ENCODE measurements at places on chromosomes 11 and 22. TPM values are rescaled to one million over a fixed set of nuclear protein-coding genes. Genes with fewer than 3 reads are reported as not detected.

TEX12 gene
- not detected for total RNA-seq

RPL27A gene
- total RNA-seq: 1,112 TPM

OR52M1 gene
- total RNA-seq: not detected

LSP1 gene
- total RNA-seq: 2.0 TPM

CNGA4 gene
- not detected for total RNA-seq

KCTD14 gene
- 6.9 TPM for total RNA-seq

CASP12 gene
- total RNA-seq: not detected

MMP12 gene
- not detected for total RNA-seq

CKAP5 gene
- 65.4 TPM for total RNA-seq

SCT gene
- total RNA-seq: not detected

PTGDR2 gene
- 1.3 TPM for total RNA-seq

TMEM126B gene
- total RNA-seq: 68.4 TPM

GGTLC2 gene
- total RNA-seq: not detected

SIAE gene
- total RNA-seq: 10.9 TPM

SLC39A13 gene
- total RNA-seq: 120 TPM

APOBEC3B gene
- total RNA-seq: 23.4 TPM

MAPK1 gene
- total RNA-seq: 49.6 TPM

RASL10A gene
- total RNA-seq: under 0.01 TPM

OSBP2 gene
- 0.89 TPM for total RNA-seq

GDPD4 gene
- not detected for total RNA-seq

ALKBH8 gene
- total RNA-seq: 3.4 TPM

OR56A3 gene
- not detected for total RNA-seq

TSPAN18 gene
- total RNA-seq: not detected

PRRG4 gene
- total RNA-seq: not detected

MRGPRX3 gene
- total RNA-seq: not detected

TPH1 gene
- 0.45 TPM for total RNA-seq

C1QTNF5 gene
- total RNA-seq: 7.6 TPM

CRYAB gene
- 20.0 TPM for total RNA-seq

MS4A4E gene
- total RNA-seq: not detected

BEST1 gene
- total RNA-seq: 1.7 TPM

OOSP4B gene
- not detected for total RNA-seq

WBP2NL gene
- not detected for total RNA-seq

TBX1 gene
- total RNA-seq: under 0.01 TPM

CRYBB3 gene
- total RNA-seq: not detected

INS gene
- total RNA-seq: not detected

MFNG gene
- not detected for total RNA-seq

MSANTD4 gene
- total RNA-seq: 14.3 TPM

OSM gene
- total RNA-seq: not detected

C11orf24 gene
- 76.0 TPM for total RNA-seq

FAM111B gene
- total RNA-seq: 10.6 TPM

SCUBE2 gene
- 0.30 TPM for total RNA-seq

SIK3 gene
- 11.7 TPM for total RNA-seq

PTPRJ gene
- 6.4 TPM for total RNA-seq

TMEM45B gene
- total RNA-seq: not detected

GUCD1 gene
- total RNA-seq: 113 TPM

CCT8L2 gene
- not detected for total RNA-seq

TENM4 gene
- 5.5 TPM for total RNA-seq

CNIH2 gene
- 0.89 TPM for total RNA-seq

RFPL1 gene
- not detected for total RNA-seq

TRPC6 gene
- 1.5 TPM for total RNA-seq

RAG1 gene
- total RNA-seq: 0.30 TPM

ETS1 gene
- total RNA-seq: 35.5 TPM

GPR83 gene
- not detected for total RNA-seq

All from bronchus fibroblast of lung (primary cell).